ENCODE measurements at places on chromosomes 12 and 14.

GRCh38 chr12:12786706-12787601, 1.5 kb downstream of the APOLD1 start:
- no peak for DNase-seq

- DNase-seq = no peak
Observed at GRCh38 chr12:6367065-6367968, 8.0 kb downstream of the SCNN1A start.

DNA sequence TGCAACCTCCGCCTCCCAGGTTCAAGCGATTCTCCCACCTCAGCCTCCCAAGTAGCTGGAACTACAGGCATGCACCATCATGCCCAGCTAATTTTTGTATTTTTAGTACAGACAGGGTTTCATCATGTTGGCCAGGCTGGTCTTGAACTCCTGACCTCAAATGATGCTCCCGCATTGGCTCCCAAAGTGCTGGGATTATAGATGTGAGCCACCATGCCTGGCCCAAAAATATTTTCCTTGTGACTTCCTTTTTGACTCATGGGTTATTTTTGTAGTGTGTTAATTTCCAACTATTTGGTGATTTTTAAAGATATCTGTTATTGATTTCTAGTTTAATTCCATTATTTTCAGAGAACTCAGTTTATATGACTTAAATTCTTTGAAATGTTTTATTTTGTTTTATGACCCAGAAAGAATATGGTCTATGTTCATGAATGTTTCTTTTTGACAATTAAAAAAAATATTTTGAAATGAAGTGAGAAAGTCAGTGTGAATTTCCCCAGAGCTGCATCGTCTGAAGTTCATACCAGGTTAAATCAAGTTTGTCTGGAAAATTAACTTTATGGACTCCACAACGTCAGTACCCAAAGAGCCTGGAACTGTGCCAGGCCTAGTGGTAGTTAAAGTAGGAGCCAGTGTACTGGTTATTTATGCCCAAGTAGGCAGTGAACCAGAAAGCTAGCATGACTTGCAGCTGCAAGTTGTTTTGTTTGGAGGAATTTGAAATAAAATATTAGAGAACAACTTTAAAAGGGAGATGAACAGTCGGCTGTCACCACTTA, 2.8 kb upstream of the CDKL1 start:
- no peak for DNase-seq

- no peak for DNase-seq
Observed at GRCh38 chr14:59565087-59565486, 11.5 kb downstream of the CCDC175 start.

DNA sequence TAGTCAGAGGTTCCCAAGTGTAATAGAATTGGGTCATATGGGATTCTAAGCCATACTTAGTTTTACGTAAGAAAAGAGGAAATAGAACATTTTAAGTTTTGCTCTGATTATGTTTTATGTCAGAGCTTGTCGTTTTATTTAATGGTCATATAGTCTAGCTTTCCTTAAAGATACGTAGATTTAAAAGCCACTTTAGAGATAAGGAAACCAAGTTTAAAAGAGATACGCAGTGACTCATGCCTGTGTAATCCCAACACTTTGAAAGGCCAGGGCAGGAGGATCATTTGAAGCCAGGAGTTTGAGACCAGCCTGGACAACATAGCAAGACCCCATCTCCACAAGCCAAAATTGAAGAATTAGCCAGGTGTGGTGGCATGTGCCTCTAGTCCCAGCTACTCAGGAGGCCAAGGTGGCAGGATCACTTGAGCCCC, 19.5 kb downstream of the MAPK1IP1L start:
- DNase-seq = no peak

DNA sequence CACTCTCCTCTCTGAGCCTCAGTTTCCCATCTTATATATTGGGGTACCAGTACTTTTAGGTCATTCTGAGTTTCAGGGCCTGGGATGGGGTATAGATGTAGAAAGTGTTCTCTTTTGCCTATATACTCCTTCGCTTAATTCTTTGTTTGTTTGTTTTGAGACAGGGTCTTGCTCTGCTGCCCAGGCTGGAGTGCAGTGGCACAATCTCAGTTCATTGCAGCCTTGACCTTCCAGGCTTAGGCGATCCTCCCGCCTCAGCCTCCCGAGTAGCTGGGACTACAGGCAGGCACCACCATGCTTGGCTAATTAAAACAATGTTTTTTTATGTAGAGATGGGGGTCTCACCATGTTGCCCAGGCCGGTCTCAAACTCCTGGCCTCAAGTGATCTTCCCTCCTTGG, 152.1 kb downstream of the AACS start:
- DNase-seq = no peak

DNA sequence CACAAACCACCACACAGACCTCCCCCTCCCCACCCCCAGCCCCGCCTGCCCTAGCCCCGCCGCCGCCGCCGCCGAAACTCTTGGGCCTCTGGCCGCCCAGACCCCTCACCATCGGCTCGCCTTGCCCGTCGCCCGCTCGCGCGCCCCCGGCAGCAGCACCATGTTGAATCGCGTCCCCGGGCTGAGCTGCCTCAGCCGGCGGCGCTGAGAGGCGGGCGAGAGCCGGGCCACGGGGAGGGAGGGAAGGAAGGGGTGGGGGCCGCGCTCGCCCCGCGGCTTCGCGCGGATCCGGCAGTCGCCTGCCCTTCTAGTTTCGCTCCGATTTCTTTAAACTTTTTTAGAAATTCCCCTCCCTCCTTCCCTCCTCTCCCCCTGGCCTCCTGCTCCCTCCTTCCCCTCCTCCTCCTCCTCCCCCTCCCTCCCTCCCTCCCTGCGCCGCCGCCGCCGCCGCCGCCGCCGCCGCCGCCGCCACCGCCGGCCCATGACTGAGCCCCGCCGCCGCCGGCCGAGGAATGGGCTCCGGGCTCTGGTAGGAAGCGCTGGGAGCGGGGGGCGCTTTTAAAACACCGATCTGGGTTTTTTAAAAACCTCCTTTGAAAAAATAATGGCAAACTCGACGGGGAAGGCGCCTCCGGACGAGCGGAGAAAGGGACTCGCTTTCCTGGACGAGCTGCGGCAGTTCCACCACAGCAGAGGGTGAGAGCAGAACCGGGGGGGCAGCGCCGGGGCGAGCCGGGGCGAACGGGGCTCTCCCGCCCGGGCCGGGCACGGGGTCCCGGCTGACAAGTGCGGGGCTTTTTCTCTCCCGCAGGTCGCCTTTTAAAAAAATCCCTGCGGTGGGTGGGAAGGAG, at the start of gene ARID2:
TSS of gene ARID2 (plus strand) at position 474 of the 851 bp plus-strand sequence. CDS start at position 605, 131 bp downstream.
- DNase-seq = no peak

DNA sequence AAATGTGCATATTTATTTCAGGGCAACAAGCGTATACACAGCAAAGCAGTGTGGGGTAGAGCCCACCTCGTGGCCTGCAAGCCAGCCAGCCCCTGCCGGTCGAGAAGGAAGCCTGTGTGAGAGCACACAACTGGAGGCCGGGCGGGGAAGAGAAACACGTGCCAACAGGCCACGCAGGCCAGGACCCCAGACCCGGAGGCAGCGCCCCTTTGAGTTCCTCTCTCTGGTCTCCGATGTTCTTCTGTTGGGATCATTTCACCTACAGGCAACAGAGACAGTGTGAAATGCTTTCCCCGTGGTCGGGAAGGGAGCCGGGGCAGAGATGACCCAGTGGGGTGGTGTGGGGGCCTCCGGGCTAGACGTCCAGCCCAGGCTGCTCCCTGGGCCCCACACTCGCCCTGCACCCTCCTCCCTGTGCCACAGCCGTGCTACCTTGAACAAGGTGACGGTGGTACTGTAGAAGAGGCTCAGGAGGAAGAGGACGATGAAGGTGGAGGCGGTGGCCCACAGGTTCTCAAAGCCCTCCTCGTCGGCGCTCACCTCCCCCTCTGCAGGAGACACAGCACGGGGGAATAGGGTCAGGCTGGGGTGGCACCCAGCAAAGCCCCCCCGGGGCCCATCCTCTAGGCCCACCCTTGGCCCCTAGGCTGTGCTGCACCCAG, 325.5 kb downstream of the TMEM121 start:
- no peak for DNase-seq

DNA sequence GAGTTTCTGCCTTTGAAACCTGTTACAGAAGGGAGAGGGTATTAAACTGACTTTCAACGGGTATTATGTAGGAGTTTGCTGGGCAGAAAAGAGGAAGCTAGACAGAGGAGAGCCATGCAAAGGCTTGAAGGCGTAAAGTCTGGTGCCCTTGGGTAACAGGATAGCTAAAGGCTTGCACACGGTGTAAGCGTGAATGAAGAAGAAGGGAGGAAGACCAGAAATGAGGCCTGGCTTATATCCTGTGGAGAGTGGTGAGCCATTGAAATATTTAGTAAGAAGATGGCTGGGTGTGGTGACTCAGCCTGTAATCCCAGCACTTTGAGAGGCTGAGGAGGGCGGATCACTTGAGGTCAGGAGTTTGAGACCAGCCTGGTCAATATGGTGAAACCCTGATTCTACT, 22.6 kb downstream of the SUDS3 start:
- no peak for DNase-seq

DNA sequence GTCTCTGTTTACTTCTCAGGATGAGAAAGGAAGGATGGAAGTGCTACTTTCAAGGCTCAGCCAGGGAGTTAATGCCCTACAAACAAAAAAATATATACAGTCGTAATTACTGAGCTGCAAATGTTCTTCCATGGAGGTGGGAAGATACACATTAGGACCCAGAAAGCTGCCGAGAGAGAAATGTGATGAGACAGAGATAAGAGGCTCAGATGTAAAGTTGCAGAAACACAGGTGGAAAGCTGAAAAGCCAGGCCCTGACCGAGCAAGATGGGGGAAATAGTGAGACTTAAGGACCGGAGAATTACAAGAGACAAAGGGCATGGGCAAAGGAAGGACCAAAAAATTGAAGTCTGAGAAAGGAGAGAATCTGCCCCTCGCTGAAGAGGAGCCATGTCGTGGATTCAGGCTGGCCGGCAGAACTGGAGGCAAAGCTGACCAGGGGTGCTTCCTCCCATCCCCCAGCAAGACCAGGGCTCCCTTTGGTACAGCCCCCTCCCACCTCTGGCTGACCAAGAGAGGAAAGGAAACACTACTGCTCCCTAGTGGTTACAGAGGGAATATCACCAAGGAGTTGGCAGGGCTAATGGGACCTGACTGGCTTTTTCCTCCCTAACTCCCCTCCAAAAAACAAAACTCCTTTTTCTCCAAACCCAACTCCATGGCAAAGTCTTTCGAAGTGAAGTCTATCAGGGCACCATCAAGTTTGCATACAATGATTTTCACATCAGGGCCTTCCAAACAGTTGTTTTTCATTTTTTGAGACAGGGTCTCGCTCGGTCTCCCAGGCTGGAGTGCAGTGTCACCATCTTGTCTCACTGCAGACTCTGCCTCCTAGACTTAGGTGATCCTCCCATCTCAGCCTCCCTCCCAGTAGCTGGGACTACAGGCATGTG, 12.1 kb downstream of the ZFHX2 start:
- DNase-seq = no peak

DNA sequence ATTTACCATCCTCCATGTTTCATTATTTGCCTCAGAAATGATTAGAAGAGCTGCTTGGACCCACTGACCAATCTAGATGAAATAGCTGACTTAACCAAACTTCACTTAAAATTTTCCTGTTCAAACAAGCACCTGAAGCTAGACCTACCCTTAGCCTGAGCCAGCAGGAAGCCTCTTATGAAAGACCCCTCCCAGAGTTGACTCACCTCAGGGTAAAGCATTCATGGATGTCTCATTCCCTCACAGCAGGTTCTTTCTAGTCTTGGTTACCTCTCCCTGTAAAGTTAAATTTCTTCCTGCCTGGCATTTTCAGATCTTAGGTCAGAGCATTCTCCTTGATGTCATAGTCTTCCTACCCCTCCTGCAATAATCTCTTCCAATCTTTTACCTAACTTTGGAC, 1209.8 kb downstream of the FLRT2 start:
- DNase-seq = no peak

- DNase-seq = no peak
Observed at GRCh38 chr12:106179086-106179485, 40.3 kb upstream of the NUAK1 start.

GRCh38 chr14:101405171-101405883, 156.0 kb upstream of the DIO3 start:
- no peak for DNase-seq

GRCh38 chr14:71467361-71467811, 464.8 kb upstream of the RGS6 start:
- no peak for DNase-seq

- no peak for DNase-seq
Observed at GRCh38 chr14:91098591-91098990, 15.3 kb upstream of the DGLUCY start.

GRCh38 chr12:26251600-26251999, 56.2 kb downstream of the SSPN start:
- no peak for DNase-seq

DNA sequence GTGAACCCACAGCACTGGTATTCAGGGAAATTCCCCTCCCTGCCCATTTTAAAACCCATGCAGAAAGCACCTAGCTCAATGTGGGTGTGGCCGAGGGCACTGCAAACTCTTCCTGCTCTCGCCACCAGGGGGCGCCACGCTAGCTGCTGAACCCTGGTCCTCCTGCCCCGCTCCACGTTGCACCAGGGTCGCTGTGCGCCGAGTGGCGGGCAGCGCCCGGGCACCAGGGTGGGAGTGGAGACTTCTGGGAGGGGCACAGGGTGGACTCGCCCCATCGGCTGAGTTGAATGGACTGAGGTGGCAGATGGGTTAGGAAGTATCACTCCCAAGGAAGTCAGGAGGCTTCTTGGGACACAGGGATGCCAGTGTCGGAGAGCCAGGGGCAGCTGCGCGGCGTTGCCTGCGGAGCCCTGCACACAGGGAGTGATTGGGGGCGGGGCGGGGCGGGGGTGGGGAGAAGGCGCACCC, 48.1 kb upstream of the BCL11B start:
- DNase-seq = no peak

DNA sequence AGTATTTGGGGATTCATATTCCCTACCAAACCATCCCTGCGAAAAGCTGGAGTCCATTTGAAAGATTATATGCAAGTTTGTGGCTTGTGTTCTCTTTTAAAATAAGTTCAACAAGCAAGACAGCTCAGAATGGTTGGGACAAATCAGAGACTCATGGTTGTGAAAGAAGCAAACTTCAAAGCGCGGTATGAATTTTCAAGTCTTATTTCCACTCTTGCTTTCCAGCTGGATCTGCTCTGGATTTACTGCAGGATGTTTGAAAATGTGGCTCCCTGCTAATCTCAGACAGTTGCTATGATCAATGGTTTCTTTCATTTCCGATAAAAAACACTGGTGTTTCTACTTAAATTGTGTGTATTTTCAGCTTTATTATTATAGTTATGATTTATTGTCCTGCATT, 477.5 kb downstream of the RAD51B start:
- DNase-seq = no peak

Measured in iPS DF 19.7 (cell line).